ENCODE measurements at places on chromosomes 2 and 18. TPM values are rescaled to one million over a fixed set of nuclear protein-coding genes. Genes with fewer than 3 reads are reported as not detected.

DNA sequence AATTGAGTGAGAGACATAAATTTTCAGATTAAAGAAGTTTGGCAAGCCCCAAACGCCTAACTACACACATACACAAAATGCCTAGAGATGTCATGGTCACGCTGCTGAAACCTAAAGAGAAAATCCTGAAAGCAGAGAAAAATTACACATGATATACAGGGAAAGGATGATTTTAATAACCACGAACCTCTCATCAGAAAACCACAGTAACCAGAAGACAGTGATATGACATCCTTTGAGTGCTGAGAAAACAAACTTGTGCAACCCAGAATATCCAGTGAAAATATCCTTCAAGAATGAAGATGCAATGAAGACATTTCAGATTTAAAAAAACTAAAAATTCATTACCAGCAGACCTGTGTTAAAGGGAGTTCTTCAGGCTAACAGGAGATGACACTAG lies 122.4 kb upstream of the LMAN1 start:
- no peak for DNase-seq

The DOCK10 gene
- total RNA-seq: 1.3 TPM

The HOXD1 gene
- not detected for total RNA-seq

- no peak for DNase-seq
These were observed 15.4 kb upstream of the E2F6 start for GRCh38 chr2:11481426-11481788.

The IL18R1 gene
- total RNA-seq: not detected

- no peak for DNase-seq
These were observed 8.0 kb downstream of the UGT1A1 start for GRCh38 chr2:233768076-233768475.

The PSTPIP2 gene
- total RNA-seq: 2.4 TPM

DNA sequence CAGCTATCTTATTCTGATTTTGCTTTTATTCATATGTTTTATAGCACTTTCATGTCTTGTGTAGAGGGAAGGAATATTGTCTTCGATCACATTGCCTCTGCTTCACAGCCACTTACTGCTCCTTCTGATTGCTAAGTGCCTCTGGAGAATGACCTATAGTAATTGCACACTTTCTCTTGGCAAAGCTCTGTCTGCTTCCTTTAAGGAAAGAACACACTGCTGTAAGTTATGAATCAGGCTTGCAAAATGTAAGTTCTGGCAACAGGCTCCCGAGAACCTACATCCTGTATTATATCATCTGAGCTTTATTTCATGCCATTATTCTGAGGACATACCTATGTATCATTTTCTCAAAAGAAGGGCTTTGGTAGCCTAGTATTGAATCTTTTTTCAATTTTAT lies 170.7 kb downstream of the ZNF804A start:
- no peak for DNase-seq

The UGT1A6 gene
- not detected for total RNA-seq

The FAM110C gene
- 13.2 TPM for total RNA-seq

DNA sequence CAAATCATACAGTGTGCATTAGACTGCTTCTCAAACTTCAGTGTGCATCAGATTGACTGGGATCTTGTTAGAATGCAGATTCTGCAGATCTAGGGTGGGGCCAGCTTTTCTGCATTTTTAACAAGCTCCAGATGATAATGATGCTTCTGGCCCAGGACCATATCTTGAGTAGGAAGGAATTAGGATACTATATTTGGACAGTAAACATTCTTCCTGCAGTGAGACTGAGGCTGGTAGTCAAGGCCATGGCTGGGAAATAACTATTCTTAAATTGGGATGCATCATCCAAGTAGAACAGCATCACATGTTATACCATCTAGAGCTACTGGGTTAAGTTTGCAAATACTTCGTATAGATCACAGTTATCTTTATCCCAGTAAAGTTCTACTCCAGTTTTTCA lies 28.4 kb upstream of the ARMC9 start:
- DNase-seq: no peak

GRCh38 chr2:236940497-236940896 lies 145.2 kb upstream of the COPS8 start:
- DNase-seq: peak; percentile 24

DNA sequence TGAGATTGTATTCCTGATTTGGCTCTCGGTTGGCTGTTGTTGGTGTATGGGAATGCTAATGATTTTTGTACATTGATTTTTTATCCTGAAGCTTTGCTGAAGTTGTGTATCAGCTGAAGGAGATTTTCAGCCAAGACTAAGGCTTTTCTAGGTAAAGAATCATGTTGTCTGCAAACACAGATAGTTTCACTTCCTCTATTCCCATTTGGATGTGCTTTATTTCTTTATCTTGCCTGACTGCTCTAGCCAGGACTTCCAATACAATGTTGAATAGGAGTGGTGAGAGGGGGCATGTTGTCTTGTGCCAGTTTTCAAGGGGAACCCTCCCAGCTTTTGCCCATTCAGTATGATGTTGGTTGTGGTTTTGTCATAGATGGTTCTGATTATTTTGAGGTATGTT lies 90.4 kb downstream of the CYP26B1 start:
- DNase-seq: no peak

DNA sequence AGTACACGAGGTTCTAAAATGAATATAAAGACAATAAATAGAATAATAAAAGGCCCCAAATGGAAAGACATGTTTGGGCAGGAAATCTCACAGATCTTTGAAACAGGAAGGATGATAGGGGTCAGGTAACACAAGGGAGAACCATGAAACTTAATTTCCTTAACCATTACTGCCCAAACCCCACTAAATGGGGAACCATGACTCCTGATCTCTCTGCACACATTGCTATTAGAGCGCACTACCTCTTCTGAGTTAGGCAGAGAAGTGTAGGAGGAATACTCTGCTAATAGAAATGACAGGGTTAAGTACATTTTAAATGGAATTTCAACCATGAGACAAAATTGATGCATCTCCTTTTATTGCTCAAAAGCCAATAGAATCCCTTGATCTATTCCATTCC lies 213.7 kb upstream of the SETBP1 start:
- no peak for DNase-seq

GRCh38 chr2:24083567-24084385 lies 858 bp downstream of the TP53I3 start:
- no peak for DNase-seq

GRCh38 chr18:61727241-61728193 lies 165.3 kb downstream of the RNF152 start:
- no peak for DNase-seq

DNA sequence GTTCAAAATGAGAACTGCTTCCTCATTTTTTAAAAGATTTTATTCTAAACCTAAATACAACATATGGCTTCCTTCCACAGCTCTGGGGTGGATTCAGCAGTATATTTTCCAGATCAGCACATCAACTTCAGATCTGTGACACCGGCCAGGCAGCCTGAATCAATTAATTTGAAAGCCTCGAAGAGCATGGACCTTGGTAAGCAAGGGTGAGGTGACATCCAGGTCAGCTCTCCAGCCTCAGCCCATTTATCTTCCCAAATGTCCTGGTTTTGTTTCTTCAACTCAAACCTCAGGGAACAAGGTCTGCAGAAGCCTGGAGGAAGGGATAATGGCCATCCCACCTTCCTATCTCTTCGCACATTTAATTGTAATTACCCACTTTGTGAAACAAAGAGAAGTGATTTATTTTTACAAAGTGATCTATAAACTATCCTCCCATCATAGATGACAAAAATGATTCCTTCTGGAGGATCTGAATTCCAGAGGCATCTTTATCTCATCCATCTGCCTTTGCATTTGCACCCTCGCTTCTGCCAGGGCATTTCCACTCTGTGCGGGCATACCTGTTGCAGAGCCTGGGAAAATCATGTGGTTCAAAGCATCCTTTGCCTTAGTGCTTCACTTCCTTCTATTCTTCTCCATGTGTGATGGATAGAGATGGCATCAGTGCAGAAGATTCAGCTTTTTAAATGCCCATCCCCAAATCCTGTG lies 489.0 kb upstream of the NRP2 start:
- DNase-seq: no peak

GRCh38 chr18:74368901-74369705 lies 53.5 kb downstream of the C18orf63 start:
- DNase-seq: no peak

The PTPN2 gene
- 54.5 TPM for total RNA-seq

The LCT gene
- 0.06 TPM for total RNA-seq

The TCF23 gene
- not detected for total RNA-seq

The CPS1 gene
- 16.4 TPM for total RNA-seq

The DCDC2C gene
- not detected for total RNA-seq
